Nephron progenitor cell (in vitro differentiated cells): ENCODE measurements at places on chromosomes 16 and 17.

- DNase-seq: no peak
These were observed 29.0 kb downstream of the ZFHX3 start for GRCh38 chr16:73018821-73019456.

DNA sequence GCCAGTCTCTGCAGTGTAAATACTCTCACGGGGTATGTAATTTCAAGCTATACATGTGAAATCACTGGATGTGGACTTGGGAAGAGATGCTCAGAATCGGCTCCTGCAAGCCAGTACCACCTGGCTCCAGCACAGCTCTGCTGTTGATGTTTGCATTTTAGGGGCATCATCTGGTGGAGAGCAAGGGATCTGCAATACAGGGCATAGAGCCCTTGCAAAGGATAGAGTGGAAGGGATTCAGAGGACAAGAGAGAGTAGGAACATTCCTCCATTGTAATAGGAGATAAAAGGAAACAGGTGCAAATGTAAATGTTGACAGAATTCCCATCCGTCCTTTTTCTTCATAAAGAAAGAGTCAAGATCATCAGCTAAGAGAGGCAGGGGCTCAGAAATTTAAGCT lies 184.1 kb downstream of the PMP22 start:
- no peak for DNase-seq

DNA sequence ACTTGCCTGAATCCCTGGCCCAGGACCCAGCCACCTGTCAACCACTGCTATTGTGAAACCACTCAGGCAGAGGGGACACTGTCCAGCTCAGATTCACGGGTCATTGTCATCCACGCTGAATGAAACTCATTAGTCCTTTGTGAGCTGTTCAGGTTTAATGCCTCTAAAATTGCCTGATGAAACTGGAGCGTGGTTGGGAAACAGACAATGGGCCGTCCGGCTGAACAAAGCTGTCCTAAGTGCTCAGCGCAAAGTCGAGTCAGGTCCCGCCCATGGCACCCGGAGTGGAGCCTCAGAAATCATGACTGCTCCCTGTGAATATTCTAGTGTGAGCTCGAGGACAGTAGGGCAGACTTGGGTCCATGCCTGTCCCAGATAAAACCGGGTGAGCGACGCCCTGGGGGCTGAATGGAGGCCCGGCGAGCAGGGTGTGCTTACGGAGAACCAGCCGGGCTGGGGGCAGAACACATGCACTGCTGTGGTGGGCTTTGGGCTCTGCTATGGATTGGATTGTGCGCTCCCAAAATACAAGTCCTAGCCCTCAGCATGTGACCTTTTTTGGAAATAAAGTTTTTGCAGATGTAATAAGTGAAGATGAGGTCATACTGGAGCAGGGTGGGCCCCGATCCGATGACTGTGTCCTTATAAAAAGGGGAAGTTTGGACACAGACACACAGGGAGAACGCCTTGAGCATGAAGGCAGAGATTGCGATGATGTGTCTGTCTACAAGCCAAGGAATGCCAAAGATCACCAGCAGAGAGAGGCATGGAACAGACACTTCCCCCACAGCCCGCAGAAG lies 12.9 kb upstream of the CMIP start:
- no peak for DNase-seq

- DNase-seq: peak; percentile 30
These were observed 21.6 kb downstream of the POLR3E start for GRCh38 chr16:22318690-22319358.

GRCh38 chr17:77423589-77424451 lies 283.1 kb downstream of the SEC14L1 start:
- DNase-seq: no peak

GRCh38 chr16:79821911-79822310 lies 221.4 kb upstream of the MAF start:
- DNase-seq: no peak

DNA sequence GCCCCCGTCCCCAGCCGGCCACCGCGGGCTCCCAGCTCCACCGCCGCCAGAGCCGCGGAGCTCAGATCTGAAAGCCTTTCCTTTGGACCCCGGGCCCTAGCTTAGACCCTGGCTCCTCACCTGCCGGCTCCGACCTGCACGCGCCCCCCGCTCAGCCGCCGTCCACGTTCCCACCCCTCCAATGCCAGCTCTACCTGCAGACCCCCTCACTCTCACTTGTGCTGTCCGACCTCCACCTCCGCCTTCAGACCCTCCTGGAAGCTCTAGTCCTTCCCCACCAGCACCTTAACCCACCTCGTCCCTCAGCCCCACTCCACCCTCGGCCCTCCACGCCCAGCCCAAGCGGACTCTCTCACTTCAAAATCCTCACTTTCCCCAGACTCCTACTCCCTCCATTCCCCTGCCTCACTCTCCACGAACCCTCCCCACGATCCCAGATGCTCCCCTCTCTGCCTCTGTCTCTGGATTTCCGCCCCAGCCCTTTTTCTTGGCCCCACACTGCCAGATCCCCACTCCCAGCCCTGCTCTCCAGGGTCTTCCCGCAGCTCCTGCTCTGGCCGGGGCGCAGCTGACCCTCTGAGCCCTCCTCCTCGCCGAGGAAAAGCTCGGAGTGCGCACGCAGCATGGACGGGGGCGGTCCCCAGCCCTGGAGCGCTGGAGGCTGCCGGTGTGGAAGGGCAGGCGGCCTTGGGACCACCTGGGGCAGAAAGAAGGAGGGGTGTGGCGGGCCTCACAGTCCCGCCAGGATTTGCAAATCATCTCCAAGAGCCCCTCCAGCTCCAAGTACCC lies at the start of gene TMEM114:
Gene TMEM114, minus strand, starts transcription at position 612 of the 789 bp plus-strand sequence. CDS start 673 bp downstream, outside the sequence.
- peak; percentile 60 for DNase-seq

- DNase-seq: no peak
These were observed 215.2 kb downstream of the CPPED1 start for GRCh38 chr16:12588510-12588909.

DNA sequence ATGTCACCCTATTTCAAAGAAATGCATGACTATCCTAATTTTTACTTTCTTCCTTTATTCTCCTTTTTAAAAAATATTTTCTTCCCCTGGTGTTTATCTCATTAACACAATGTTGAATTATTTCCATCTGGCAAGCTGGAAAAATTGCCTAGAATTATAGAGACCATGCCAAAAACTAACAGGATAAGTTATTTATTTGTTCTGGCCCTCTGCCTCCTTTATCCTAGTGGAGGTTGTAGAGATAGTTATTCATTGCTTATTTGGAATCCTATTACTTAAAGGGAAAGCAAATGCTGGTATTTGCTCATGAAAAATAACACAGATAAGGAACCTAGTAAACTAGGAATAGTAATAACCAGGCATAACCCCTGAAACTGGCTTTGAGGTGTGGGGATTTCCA lies 684.9 kb upstream of the KIF2B start:
- DNase-seq: no peak

DNA sequence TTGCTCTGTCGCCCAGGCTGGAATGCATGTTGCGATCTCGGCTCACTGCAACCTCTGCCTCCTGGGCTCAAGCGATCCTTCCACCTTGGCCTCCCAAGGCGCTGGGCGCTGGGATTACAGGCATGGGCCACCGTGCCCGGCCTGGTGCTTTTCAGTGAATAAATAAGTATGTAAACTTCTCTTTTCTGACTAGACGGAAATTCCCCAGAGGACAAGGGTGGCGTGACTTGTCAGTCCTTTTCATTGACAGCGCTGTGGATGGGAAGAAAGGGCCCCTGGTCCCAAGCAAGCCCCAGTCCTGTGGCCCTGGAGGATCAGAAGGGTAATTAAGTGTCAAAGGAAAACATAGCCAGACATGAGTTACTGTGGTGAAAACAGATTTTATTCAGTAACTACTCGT lies 9.6 kb upstream of the SPN start:
- no peak for DNase-seq

DNA sequence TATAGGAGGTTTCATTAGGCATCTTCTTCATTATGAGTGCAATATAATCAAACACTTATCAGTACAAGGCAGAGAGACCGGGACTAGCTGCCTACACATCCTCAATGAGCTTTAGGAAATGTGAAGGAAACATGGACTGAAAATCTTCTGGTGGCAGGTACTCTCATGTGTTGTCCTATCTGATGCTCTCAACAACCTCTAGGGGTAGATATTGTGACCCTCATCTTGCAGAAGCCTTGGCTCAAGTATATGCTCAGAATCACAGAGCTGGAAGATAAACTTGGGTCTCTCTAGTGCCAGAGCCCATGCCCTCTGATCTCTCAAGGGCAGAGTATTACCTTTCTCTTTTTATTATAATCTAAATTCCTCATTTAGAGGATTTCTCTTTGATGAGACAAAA lies 181.6 kb upstream of the C17orf78 start:
- DNase-seq: no peak

GRCh38 chr16:5430598-5430997 lies 333.0 kb upstream of the EEF2KMT start:
- no peak for DNase-seq

GRCh38 chr17:34408439-34408838 lies 45.4 kb upstream of the CCL1 start:
- DNase-seq: no peak

- DNase-seq: no peak
These were observed 305.1 kb upstream of the GOT2 start for GRCh38 chr16:59039066-59039720.

DNA sequence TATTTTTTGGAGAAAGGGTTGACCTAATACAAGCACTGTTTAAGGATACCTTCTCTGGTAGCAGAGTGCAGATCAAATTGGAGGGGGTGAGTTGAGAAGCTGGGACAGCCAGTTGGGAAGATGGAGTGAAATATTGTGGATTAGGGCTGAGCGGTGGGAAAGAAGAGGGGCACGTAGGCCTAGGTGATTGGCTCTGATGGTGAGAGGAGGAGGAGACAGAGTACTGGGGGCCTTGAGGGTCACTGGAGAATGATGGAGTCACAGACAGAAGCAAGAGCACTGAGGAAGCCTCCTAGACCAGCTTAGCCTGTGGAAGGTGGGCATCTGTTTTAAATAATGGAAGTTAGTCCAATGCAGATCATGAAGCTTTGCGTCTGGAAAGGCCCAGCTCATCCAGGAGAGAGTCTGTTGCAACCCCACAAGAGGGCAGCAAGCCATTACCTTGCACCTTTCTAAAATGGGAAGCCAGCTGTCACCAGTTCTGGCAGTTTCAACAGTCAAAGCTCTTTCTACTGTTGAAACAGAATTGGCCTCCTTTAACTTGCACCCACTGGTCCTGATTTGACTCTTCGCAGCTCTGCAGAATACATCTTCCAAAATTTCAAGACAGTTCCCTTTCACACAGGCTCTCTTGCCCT lies 11.8 kb downstream of the SLC9A5 start:
- no peak for DNase-seq

DNA sequence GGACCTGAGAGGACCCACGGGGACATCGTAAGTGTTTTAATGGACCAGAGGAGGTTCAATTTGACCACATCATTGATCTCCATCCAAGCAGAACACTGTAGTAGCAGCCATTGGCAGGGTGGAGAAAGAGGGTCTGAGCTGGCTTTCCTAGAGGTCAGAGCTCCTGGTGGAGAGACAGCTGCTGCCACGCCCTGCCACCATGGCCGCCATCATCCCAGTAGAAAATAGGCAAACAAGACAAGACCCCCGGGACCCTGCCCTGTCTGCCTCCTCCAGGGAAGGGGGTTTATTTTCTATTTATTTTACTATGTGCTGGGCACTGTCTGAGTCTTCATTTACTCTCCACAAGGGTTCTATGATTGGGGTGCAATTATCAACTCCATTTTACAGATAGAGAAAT lies 11.4 kb upstream of the ITGA3 start:
- DNase-seq: no peak

DNA sequence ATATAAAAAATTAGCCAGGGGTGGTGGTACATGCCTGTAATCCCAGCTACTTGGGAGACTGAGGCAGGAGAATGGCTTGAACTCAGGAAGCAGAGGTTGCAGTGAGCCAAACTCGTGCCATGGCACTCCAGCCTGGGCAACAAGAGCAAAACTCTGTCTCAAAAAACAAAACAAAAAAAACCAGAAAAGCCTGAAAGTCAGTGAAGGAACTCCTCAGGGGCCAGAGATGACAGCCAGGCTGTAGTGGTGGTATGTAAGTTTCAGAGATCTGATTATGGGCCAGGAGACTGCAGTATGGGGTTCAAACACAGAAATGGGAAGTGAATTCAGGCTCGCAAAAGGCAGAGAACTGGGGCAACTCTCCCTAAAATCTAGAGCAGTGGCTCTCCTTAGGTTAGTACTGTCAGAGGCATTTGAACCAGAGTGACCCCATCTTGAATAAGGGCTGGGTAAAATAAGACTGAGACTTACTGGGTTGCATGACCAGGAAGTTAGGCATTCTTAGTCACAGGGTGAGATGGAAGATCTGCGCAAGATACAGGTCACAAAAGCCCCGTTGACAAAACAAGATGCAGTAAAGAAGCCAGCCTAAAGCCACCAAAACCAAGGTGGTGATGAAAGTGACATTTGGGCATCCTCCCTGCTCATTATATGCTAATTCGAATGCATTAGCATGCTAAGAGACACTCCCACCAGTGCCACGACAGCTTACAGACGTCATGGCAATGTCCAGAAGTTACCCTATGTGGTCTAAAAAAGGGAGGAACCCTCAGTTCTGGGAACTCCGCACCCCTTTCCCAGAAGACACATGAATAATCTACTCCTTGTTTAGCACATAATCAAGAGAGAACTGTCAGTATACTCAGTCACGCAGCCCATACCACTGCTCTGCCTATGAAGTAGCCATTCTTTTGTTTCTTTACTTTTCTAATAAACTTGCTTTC lies 120.2 kb upstream of the XYLT1 start:
- DNase-seq: no peak

- no peak for DNase-seq
These were observed 1.1 kb downstream of the CLUAP1 start for GRCh38 chr16:3501783-3502400.

GRCh38 chr17:20084621-20085282 lies 75.6 kb downstream of the SPECC1 start:
- DNase-seq: no peak

GRCh38 chr17:60355663-60356594 lies 36.0 kb downstream of the USP32 start:
- no peak for DNase-seq

DNA sequence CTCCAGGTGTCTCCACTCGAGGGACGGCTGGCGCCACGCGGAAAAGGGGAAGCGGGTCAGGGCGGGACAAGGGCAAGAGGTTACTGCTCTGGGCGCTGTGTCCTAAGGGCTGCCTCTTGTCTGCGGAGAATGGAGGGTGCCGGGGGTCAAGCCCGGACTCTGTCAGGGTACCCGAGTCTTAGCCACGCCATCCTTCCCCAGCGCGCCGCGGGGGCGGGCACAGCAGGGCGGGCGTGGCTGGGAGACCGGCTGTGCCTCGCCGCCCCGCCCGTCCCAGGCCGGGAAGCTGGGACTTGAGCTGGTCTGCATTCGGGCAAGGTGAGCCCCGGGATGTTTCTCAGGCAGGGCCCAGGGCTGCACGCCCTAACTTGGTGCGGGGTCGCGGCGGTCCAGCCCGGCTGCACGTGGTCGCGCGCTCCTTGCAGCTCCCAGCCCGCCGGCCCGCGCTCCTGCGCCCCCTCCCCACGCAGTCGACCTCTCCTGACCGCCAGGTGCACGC lies 6.2 kb upstream of the ACTG1 start:
- peak; percentile 43 for DNase-seq
